Spinal cord (tissue), 10 donors: ENCODE measurements at places on chromosomes 4 and X.

- no peak for DNase-seq
Measured at GRCh38 chr4:96260064-96260682, 420.3 kb downstream of the PDHA2 start.

DNA sequence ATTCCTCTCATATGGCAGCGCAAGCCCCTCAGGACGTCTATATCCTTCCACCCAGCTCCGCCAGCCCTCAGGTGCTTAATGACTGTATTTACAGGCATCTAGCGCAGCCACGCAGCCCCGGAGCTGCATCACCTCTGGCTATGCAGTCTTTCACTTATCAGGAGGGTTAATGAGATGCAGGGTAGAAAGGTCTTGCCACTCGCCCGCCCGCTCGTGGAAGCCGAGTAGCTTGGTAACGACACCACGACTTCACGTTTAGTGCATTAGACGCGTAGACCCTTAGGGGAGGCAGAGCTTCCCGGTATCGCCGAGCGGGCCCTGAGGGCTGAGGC is 1.5 kb upstream of the SLC16A2 start:
- DNase-seq = no peak

DNA sequence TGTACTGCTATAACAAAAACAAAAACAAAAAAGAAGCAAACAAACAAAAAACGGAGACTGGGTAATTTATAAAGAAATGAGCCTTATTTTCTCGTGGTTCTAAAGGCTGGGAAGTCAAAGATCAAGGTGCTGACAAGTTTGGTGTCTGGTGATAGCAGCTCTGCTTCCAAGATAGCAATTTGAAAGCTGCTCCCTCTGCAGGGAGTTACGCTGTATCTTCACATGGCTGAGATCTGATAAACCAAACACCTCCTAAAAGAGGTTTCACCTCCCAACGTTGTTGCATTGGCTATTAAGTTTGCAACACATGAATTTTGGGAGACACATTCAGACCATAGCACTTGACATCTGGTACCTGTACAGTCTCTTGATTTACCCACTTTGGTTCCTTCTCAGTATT is 854.2 kb downstream of the CENPC start:
- DNase-seq = no peak

GRCh38 chrX:140431521-140431920 is 73.3 kb downstream of the SOX3 start:
- DNase-seq = no peak

- DNase-seq = no peak
Measured at GRCh38 chrX:123336666-123337065, 152.6 kb downstream of the GRIA3 start.

DNA sequence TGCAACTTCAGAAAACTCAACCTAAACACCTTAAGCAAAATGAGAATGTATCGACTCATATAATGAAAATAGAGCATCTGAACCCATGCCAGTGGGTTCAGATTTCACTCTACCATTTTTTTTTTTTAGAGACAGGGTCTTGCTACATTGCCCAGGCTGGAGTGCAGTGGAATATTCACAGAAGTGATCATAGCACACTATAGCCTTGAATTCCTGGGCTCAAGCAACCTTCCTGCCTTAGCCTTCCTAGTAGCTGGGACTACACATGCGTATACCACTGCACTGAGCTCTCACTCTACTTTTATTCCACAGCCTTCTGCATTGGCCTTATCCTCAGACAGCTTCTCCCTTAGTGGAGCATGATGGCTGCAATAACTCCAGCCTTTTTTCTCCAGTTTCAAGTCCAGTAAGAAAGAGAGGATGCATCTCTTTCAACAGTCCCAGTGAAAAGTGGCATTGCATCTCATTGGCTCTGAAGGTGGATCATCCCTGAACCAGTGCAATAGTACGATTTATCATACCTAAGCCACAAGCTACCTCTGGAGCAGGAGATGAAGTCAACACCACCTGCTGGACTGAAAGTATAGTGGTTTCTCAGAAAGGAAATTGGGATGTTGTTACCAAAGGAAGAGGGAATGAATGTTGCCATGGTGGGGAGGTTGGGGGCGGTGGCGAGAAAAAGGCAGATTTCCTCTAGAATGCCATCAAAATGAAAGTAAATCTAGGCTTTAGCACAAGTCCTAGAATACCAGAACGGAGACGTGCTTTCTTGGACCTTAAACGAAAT is 2.0 kb upstream of the SOD3 start:
- DNase-seq = no peak

DNA sequence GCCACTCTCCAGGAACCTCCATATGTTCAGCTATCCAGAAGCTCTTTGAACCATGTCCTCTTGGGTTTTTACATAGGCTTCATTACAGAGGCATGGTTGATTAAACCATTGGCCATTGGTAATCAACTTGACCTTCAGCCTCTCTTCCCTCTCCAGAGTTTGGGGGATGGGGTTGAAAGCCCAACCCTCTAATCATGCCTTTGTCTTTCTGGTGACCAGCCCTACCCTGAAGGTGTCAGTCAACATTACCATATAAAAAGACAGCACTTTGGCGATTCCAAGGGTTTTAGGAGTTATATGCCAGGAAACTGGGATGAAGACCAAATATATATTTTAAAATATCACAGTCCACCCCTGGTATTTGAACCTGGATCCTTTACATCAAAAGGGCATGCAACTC is 222.5 kb downstream of the CHIC1 start:
- no peak for DNase-seq

DNA sequence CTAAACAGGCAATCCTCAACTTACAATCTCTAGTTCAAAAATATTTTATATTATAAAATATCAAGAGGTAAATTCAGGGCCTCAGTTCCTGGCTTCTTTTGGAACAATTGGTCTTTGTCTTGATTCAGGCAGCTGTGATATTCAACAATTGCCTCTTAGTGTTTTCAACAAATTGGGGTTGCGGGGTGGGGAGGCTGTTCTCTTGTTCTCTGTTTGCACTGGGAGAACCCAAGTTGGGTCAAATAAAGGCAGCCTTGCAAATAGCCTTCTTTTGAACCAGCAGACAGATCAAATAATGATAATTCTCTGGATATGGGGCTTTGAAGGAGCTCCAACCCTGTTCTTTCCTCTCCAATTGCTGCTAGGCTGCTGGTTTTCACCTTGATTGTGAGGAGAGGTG is 142.5 kb downstream of the COL4A5 start:
- no peak for DNase-seq

DNA sequence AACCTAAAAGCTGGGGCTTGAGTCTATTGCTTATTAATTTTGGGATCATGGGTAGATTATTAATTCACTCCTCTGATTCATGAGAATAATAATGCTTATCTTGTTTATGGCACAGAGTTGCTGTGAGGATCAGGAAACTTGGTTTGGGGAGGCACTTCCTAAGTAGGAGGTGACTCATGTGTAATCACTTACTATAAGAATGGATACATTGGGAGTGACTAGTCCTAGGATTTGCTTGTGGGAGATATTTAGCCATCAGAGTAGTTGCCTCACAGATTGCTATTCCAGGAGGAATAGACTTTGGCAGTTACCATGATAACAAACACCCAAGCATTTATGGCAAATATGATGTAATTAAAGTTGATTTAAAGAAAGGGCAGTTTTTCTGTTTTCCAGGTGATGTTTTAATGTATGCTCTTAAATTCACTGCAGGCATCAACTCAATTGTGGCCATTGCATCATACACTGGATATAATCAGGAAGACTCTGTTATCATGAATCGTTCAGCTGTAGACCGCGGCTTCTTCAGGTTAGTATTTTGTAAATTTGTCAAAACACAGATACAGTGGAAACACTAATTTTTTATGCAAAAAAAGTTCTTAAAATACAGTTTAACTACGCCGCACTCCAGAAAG is 41.9 kb downstream of the POLR2B start:
- DNase-seq = no peak
